ENCODE measurements at places on chromosomes 2 and 18. TPM values are rescaled to one million over a fixed set of nuclear protein-coding genes. Genes with fewer than 3 reads are reported as not detected.

The CABYR gene
- 2.3 TPM for total RNA-seq

The GREB1 gene
- 2.2 TPM for total RNA-seq

The DCDC2C gene
- total RNA-seq: not detected

The NOP58 gene
- total RNA-seq: 136 TPM

The MAL gene
- 1.2 TPM for total RNA-seq

The SCN7A gene
- not detected for total RNA-seq

The COL5A2 gene
- 0.53 TPM for total RNA-seq

The SERPINB10 gene
- not detected for total RNA-seq

The RGPD6 gene
- 16.6 TPM for total RNA-seq

The OSBPL1A gene
- total RNA-seq: not detected

The SPHKAP gene
- not detected for total RNA-seq

The SIGLEC15 gene
- not detected for total RNA-seq

- H3K4me1 ChIP-seq: no peaks in the 10 kb centered on the region
- DNase-seq: no peak
- H3K27ac ChIP-seq: no peak overlapping the region
- H3K27me3 ChIP-seq: peaks cover 13% of the 10 kb centered on the region
- H3K36me3 ChIP-seq: no peaks in the 10 kb centered on the region
- no peak overlapping the region for H3K4me3 ChIP-seq
These were observed 30.7 kb upstream of the SCN1A start for GRCh38 chr2:166158546-166158945.

DNA sequence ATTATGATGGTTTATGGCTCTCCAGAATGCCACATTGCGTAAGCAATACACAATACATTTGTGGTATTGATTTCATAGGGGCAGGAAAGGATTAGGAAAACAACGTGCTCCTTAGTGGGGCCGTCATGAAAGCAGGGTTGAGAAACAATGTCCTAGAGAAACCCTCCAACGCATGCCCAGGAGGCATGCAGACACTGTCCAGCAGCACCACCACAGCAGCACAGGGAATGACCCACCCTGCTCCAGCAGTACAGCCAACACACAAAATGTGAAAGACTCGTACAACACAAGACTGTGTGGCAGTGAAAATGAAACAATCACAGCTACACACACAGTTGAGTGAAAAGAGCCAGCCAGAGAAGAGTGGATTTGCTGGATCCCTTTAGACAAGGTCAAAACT lies 66.3 kb downstream of the FAM168B start:
- H3K36me3 ChIP-seq: peaks cover 7% of the 10 kb centered on the region
- DNase-seq: no peak
- peaks cover 30% of the 10 kb centered on the region for H3K27me3 ChIP-seq
- H3K4me3 ChIP-seq: no peak overlapping the region
- H3K4me1 ChIP-seq: no peaks in the 10 kb centered on the region
- no peak overlapping the region for H3K27ac ChIP-seq

- no peaks in the 10 kb centered on the region for H3K4me1 ChIP-seq
- no peaks in the 10 kb centered on the region for H3K36me3 ChIP-seq
- H3K27me3 ChIP-seq: no peaks in the 10 kb centered on the region
- H3K4me3 ChIP-seq: no peak overlapping the region
These were observed 127.6 kb upstream of the HS6ST1 start for GRCh38 chr2:128446049-128446873.

- no peaks in the 10 kb centered on the region for H3K36me3 ChIP-seq
- DNase-seq: peak; percentile 69
- H3K27me3 ChIP-seq: no peaks in the 10 kb centered on the region
- H3K4me3 ChIP-seq: peak overlapping the region; percentile 64
These were observed 76.4 kb upstream of the ZEB2 start for GRCh38 chr2:144596073-144596871.

GRCh38 chr2:230077851-230078547 lies 9.3 kb upstream of the SLC16A14 start:
- H3K27me3 ChIP-seq: peaks cover 2% of the 10 kb centered on the region
- no peak overlapping the region for H3K4me3 ChIP-seq
- no peak overlapping the region for H3K27ac ChIP-seq
- DNase-seq: no peak
- no peaks in the 10 kb centered on the region for H3K36me3 ChIP-seq

- H3K27ac ChIP-seq: no peak overlapping the region
- H3K4me3 ChIP-seq: no peak overlapping the region
- no peak for DNase-seq
- no peaks in the 10 kb centered on the region for H3K36me3 ChIP-seq
- H3K4me1 ChIP-seq: no peaks in the 10 kb centered on the region
These were observed 373.8 kb downstream of the EPHA4 start for GRCh38 chr2:221198309-221198708.

GRCh38 chr2:95361216-95361980 lies 41.1 kb upstream of the FAHD2A start:
- H3K36me3 ChIP-seq: no peaks in the 10 kb centered on the region
- DNase-seq: peak; percentile 29
- peaks cover 14% of the 10 kb centered on the region for H3K27me3 ChIP-seq

DNA sequence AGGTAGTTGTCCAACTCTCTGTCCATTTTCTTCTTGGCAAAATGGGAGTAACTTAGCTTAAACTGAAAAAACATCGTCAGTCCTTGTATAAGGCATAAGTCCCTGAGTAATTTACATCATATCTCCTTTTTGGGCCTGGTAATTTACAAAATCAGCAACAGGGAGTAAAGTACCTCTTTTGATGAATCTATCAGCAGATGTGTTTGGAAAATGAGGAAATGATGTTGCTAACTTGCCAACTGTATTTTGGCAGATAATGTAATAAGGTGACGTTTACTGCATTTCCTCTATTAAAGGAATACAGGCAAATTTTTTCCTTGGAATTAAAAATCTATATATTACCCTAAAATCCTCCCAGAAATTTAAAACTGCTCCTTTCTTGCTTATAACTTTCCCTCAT lies 29.2 kb downstream of the ANKRD44 start:
- DNase-seq: no peak
- H3K4me3 ChIP-seq: peak overlapping the region; percentile 55
- H3K4me1 ChIP-seq: peaks cover 79% of the 10 kb centered on the region
- H3K27ac ChIP-seq: peak overlapping the region; percentile 80
- H3K27me3 ChIP-seq: no peaks in the 10 kb centered on the region

- H3K27me3 ChIP-seq: peaks cover 3% of the 10 kb centered on the region
- DNase-seq: no peak
- no peaks in the 10 kb centered on the region for H3K4me1 ChIP-seq
- H3K27ac ChIP-seq: no peak overlapping the region
- H3K36me3 ChIP-seq: no peaks in the 10 kb centered on the region
These were observed 555.8 kb upstream of the SALL3 start for GRCh38 chr18:78423811-78424210.

- peaks cover 6% of the 10 kb centered on the region for H3K36me3 ChIP-seq
- no peaks in the 10 kb centered on the region for H3K27me3 ChIP-seq
- H3K27ac ChIP-seq: no peak overlapping the region
- no peak for DNase-seq
These were observed 858 bp downstream of the POLR1B start for GRCh38 chr2:112542984-112543661.

- H3K27ac ChIP-seq: no peak overlapping the region
- H3K36me3 ChIP-seq: no peaks in the 10 kb centered on the region
- DNase-seq: no peak
These were observed 154.0 kb downstream of the INHBB start for GRCh38 chr2:120499784-120500495.

GRCh38 chr2:169388161-169388560 lies 25.8 kb upstream of the LRP2 start:
- H3K27ac ChIP-seq: no peak overlapping the region
- H3K4me1 ChIP-seq: no peaks in the 10 kb centered on the region
- no peak overlapping the region for H3K4me3 ChIP-seq

- peaks cover 17% of the 10 kb centered on the region for H3K36me3 ChIP-seq
- no peak overlapping the region for H3K27ac ChIP-seq
- no peak overlapping the region for H3K4me3 ChIP-seq
- H3K4me1 ChIP-seq: peaks cover 15% of the 10 kb centered on the region
- no peaks in the 10 kb centered on the region for H3K27me3 ChIP-seq
- no peak for DNase-seq
These were observed 251.4 kb upstream of the STON1 start for GRCh38 chr2:48278590-48278989.

GRCh38 chr2:26745609-26746327 lies 18.3 kb upstream of the SLC35F6 start:
- no peaks in the 10 kb centered on the region for H3K27me3 ChIP-seq
- no peak overlapping the region for H3K27ac ChIP-seq
- H3K4me1 ChIP-seq: peaks cover 10% of the 10 kb centered on the region
- H3K4me3 ChIP-seq: no peak overlapping the region

- DNase-seq: no peak
- no peak overlapping the region for H3K27ac ChIP-seq
- no peaks in the 10 kb centered on the region for H3K4me1 ChIP-seq
- H3K4me3 ChIP-seq: no peak overlapping the region
- H3K36me3 ChIP-seq: no peaks in the 10 kb centered on the region
These were observed 428.3 kb downstream of the MBD2 start for GRCh38 chr18:53796040-53796729.

- H3K27ac ChIP-seq: no peak overlapping the region
- peaks cover 18% of the 10 kb centered on the region for H3K27me3 ChIP-seq
- H3K36me3 ChIP-seq: no peaks in the 10 kb centered on the region
- H3K4me1 ChIP-seq: no peaks in the 10 kb centered on the region
- H3K4me3 ChIP-seq: no peak overlapping the region
- no peak for DNase-seq
These were observed 80.9 kb downstream of the ASAP2 start for GRCh38 chr2:9287400-9288045.

DNA sequence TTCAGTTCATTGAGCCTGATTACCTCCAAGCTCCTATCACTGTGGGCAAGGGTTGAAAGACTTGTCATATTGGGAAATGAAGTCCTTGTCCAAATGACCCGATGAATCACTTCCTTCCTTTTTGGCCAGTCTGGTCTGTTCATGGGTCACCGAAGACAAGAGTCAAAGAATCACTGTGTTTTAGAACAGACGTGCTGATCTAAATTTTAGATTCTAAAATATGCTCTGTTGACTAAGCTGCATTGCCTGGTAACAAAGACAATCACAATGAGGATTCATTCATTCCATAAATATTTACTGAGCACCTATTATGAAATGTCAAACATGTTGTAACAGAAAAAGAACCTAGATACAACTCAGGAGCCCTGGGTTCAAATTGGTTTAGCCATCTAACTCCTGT lies 99.4 kb upstream of the RND3 start:
- H3K36me3 ChIP-seq: no peaks in the 10 kb centered on the region
- H3K27ac ChIP-seq: no peak overlapping the region

GRCh38 chr2:12731701-12732280 lies 15.1 kb downstream of the TRIB2 start:
- no peaks in the 10 kb centered on the region for H3K27me3 ChIP-seq
- H3K4me1 ChIP-seq: peaks cover 70% of the 10 kb centered on the region
- peak overlapping the region; percentile 84 for H3K27ac ChIP-seq
- H3K4me3 ChIP-seq: no peak overlapping the region

GRCh38 chr2:98807221-98807620 lies 76.3 kb upstream of the MGAT4A start:
- H3K27me3 ChIP-seq: peaks cover 14% of the 10 kb centered on the region
- H3K36me3 ChIP-seq: no peaks in the 10 kb centered on the region
- H3K4me1 ChIP-seq: peaks cover 6% of the 10 kb centered on the region
- no peak overlapping the region for H3K4me3 ChIP-seq

DNA sequence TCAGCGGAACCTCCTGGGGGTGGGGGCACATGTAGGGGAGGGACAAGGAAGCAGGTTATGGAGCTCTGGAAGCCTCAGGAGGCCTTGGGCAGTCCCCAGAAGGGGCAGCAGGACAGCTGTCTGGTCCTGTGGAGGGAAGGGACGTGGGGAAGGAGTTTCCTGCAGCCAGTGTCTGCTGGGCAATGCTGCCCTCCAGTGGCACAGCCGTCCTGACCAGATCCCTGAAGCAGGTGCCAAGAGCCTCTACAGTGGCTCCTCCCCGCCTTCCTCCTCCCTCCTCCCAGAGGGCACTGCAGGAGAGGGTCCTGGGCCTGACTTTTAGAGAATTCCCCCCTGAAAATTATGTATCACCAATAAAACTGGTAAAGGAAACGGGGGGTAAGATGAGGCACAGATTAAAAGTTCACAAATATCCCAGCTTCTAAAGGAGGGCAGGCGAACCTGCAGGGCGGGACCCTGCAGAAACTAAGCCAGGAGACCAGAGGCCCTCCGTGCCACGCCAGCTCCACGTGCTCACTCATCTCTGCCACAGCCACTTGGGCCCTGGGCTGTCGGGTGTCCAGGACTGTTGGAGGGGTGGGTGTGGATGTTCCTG lies 258.5 kb downstream of the TWIST2 start:
- DNase-seq: no peak
- peaks cover 4% of the 10 kb centered on the region for H3K36me3 ChIP-seq
- no peak overlapping the region for H3K27ac ChIP-seq

- H3K4me3 ChIP-seq: no peak overlapping the region
- no peaks in the 10 kb centered on the region for H3K36me3 ChIP-seq
- DNase-seq: no peak
These were observed 51.4 kb downstream of the SLC38A11 start for GRCh38 chr2:164903951-164904350.

GRCh38 chr2:196954001-196954400 lies 27.5 kb upstream of the PGAP1 start:
- peaks cover 7% of the 10 kb centered on the region for H3K27me3 ChIP-seq
- H3K4me3 ChIP-seq: no peak overlapping the region
- H3K27ac ChIP-seq: no peak overlapping the region
- peaks cover 5% of the 10 kb centered on the region for H3K36me3 ChIP-seq
- DNase-seq: no peak

DNA sequence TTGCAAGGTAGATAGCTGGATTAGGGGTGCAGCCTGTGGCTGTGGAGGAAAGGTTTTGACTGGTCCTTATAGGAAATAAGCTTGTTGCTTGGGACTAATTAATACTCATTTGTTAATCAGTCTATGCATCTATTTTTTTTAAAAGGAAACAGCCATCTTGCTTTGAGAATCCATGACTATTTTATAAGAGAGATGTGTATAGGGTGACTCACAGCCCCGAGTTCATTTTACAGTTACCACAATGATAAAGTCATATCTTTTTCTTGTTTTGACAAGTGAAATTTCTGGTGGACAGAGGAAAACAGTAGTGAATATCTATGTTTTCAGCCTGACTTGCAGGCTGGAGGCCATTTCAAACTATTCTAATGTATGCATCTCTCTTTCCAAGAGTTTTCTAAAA lies 193.5 kb upstream of the CCDC68 start:
- no peaks in the 10 kb centered on the region for H3K4me1 ChIP-seq
- no peak overlapping the region for H3K27ac ChIP-seq
- peaks cover 12% of the 10 kb centered on the region for H3K27me3 ChIP-seq
- no peak for DNase-seq

- H3K27me3 ChIP-seq: peaks cover 4% of the 10 kb centered on the region
- H3K27ac ChIP-seq: no peak overlapping the region
- no peaks in the 10 kb centered on the region for H3K4me1 ChIP-seq
- no peak overlapping the region for H3K4me3 ChIP-seq
- no peaks in the 10 kb centered on the region for H3K36me3 ChIP-seq
- no peak for DNase-seq
These were observed 30.0 kb upstream of the SULT1C4 start for GRCh38 chr2:108347786-108348185.

- H3K4me1 ChIP-seq: peaks cover 26% of the 10 kb centered on the region
- H3K36me3 ChIP-seq: no peaks in the 10 kb centered on the region
- DNase-seq: no peak
These were observed 161.6 kb downstream of the LDLRAD4 start for GRCh38 chr18:13379930-13380690.

GRCh38 chr2:42721898-42722297 lies 42.0 kb downstream of the OXER1 start:
- H3K27ac ChIP-seq: no peak overlapping the region
- H3K4me3 ChIP-seq: no peak overlapping the region
